NCI-H526 treated with DMSO at 0.1 percent for 48 hours (cell line): ENCODE measurements at places on chromosomes 13 and 19.
A peak's percentile ranks its signal among the peaks of the same experiment; 100 is the strongest.

GRCh38 chr13:41751734-41752445, 209.0 kb downstream of the VWA8 start:
- no peak for DNase-seq

DNA sequence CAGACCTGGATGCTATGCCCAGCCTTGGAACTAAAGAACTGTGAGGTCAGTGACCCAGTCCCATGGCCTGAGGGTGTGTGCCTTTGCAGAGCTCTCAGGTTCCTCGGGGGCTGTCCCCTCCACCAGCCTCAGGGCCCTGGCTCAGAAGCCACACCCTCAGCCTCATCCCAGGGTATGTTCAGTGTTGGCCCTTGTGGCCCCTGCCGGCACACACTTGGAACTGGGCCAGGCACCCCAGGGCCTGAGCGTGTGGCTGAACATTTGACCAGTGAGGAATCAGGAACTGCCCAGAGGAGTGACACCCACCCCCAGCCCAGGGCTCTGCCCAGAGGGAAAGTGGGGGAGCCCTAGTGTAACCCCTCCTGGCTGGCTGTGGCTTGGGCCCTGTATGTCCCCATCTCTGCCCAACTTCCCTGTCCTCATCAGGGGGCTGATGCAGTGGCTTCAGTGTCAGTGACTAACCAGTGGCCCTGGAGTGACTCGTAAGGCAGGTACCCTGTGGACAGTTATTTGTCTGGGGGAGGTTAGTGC, 10.0 kb downstream of the NKPD1 start:
- no peak for DNase-seq

DNA sequence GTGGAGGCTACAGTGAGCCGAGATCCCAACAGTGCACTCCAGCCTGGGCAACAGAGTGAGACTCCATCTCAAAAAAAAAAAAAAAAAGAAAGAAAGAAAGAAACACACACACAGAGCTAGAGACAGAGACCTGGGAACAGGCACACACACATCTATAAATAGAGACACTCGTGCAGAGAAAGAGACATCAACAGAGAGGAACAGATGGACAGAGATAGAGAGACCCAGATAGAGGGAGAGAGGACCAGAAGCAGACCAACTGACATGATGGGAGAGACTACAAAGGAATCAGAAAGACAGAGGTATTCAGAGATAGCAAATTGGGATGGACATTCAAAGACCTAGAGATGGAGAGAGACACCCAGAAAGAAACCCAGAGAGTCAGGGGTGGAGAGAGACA, 2.1 kb upstream of the CA11 start:
- DNase-seq: no peak

GRCh38 chr19:54218259-54218658, 4.5 kb downstream of the LILRB3 start:
- DNase-seq: no peak

DNA sequence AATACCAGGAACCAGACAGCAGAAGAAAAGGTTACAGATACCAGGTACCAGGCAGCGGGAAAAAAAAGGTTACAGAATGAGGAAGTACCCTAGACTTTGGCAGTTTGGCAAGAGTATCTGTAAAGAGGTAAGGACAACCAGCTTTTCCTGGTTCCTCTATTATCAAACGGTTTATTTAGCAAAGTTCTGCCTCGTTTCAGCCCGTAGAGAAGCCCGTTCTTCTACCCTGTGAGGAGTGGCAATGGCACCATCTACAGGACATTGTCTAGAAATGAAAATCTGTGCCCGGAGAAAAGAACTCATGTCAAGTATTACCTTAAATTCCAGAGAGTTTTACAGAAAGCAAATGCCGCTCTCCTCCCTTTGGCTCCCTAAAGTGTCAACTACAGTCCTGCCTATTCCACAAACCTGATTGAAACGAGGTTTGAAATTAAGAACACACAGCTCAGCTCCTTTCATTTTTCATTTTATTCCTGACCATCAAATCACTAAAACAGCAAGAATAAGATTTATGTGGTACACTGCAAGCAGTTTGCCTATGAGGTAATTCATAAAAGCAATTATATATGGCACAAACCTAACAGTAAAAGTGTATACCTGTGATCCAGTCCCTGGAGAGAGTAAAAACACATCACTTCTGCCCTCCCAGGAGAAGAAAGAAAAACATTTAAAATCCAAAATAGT, 226.3 kb downstream of the SLC7A1 start:
- DNase-seq: peak; percentile 35

DNA sequence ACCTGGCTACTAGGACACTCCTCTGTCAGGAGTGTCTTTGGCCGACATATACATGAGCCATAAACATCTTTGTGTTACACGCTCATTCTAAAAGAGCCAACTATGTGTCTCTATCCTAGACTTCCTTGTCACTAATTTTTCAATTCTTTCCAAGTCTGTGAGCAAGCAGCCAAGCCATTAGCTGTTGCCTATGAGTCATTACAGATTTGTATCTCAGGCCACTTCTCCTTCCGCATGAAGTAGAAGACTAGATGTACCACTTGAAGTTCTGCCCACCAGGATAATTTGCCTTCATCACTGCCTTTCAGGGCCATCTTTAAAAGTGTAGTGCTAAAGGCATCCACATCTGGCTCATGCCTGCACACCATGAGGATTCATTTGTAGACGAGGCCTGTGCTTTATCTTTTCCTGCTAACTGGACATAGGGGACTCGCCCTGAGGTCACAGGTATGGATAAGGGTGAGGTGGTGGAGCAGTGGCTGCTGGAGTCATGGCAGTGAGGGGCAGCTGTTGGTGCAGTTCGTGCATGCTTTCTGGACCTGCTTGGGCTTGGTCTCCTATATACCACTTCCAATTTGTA, 126.1 kb upstream of the KL start:
- DNase-seq: no peak

DNA sequence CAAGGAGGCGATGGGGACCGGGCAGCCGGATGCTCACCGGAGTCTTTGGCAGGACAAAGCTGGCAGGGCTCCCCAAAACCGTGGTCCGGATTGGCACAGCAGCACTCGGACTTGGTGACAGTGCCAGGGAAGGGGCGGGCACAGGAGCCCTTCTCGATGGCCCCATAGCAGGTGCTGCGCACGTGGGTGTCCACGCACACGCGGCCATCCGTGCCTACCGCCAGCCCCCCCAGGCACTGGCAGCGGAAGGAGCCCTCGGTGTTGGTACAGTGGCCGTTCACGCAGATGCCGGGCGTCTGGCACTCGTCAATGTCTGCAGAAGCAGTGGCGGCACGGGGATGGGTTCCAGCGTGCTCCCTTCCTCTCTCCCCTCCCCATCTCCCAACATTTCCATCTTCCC, 17.9 kb downstream of the FBN3 start:
- DNase-seq: no peak

DNA sequence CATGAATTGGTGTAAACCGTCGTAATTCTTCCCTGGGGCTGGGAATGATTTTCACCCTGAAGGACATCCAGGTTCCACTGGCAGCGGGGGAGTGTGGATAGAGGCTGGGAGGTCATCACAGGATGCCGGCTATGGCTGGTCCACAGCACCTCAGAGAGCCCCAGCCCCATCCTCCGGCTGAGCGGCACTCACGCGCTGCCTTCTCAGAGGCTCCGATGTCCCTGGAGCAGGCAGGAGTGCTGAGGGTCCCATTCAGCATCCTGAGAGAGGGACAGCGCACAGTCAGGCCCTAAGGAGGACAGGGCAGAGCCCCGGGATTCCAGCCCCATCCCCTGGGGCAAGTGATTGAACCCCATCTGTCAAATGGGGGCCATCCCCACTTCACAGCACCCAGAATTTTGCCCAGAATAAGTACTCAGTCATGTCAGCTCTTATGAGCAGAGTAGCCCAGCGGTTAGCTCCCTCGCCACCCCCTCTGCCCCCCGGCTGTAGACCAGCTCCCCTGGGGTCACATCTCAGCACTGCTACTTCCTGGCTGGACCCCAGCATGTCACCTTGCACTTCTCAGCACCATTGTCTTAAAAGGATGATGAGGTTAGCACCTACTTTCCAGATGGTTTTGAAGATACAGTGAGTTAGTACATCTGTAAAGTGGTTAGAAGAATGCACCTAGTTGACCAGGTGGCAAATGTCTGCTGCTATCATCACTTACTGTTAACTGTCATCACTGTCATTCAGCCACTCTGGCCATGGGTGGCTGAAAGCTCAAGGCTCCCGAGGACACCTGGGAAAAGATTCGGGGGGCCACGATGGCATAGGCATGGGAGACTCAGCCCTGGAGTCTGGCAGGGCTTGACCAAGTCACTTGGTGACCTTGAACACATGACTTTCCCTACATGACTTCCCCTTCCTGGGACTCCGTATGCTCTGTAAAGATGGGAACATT, 11.9 kb downstream of the GRAMD1A start:
- no peak for DNase-seq

DNA sequence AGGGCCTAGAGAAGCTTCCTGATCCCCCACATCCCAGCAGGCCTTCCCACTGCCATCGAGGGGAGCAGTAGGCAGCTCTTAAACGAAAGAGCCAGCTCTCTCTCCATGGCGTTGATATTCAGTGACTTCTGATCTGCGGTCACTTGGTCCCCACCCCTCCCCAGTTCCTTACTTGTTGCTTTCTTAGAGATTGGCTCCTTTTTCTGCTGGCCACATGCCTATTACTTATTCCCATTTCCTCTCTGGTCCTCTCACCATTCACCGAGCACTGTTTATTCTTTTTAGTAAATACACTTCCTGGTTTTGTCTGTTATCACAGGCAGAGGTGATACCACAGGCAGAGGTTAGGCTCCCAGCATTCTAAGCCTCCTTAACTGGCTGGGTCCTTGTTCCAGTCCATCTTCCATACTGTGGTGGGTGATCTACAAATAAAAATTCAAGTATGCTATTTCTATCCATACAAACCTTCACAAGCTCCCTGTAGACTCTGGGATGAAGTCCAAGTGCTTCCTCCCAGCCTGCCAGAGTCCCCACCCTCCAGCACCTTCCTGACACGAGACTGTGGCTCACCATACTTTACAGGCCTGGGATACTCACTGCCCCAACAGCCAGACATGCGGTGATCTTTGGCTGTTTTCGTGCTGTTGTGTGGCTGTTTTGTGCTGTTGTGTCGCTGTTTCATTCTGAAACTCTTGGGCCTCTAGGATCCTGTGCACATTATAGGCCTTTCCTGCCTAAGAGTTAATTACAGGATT, 315.9 kb downstream of the ATP8A2 start:
- DNase-seq: no peak

DNA sequence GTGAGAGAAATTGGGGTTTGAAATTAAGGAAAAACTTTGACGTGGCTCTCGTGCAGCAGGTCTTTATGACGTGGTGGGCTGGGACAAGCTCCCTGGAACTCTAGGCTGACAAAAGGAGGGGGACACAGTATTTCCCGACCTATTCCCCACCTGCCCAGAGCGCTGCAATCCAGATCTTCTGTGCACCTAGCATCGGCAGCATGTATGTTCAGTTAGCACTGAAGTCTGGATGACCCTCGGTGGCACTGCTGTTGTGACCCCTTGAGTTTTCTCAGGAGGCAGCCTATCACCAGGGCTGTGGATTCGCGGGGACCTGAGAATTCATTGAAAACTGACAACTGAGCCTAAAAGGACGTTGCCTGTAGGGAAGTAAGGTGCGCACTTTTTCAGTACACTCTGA, 9.1 kb upstream of the ZNF536 start:
- DNase-seq: no peak

DNA sequence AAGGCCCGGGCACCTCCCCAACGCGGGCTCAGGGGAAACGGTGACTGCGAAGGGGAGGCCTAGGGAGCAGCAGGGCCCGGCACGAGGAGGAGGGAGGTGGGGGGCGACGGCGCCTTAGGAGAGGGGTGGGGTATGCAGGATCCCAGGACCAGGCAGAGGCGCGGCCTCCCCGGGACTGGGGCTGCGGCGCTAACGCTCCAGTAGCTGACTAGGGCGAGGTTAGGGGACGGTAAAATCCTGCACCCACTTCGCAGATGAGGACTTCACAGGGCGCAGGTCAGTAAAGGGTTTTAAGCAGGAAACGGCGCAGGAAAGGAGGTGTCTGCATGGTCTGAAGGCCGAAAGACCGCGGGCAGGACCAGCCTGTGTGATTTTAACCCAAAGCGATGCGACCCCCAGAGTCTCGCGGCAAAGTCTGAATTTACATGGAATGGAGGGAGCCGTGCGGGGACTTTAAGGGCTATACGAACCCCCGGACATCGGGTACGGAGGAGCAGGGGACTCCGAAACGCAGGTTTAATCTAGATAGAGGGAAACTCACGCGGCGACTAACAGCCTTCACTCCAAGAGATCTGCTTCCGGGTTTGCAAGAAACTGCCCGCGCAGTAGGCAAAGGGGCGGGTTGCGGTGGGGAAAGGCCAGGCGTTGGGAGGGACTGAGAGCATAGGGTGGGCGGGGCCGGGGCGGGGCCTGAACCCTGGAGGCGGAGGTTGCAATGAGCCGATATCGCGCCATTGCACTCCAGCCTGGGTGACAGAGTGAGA, at the start of gene ZNF665:
TSS of gene ZNF665 (minus strand) at position 588 of the 764 bp plus-strand sequence. CDS start 10,460 bp downstream, outside the sequence.
- DNase-seq: peak; percentile 10

GRCh38 chr13:31380715-31381114, 180.9 kb downstream of the B3GLCT start:
- DNase-seq: no peak

DNA sequence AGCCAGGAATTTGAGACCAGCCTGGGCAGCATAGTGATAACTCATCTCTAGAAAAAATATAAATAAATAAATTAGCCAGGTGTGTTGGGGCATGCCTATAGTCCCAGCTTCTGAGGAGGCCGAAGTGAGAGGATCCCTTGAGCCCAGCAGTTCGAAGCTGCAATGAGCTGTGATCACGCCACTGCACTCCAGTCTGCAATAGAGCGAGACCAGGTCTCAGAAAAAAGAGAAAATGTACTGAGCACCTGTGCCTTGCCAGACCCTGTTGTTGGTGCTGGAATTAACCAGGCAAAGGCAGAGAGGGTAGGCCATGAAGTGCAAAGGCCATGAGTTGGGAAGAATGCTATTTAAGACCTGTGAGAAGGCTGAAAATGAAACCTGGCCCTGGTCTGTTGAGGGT, 2.7 kb downstream of the CYTH2 start:
- no peak for DNase-seq

GRCh38 chr19:51158474-51159129, 16.5 kb downstream of the SIGLEC7 start:
- DNase-seq: peak; percentile 18

- DNase-seq: no peak
Observed at GRCh38 chr13:21436582-21436981, 22.5 kb downstream of the ZDHHC20 start.

- DNase-seq: no peak
Observed at GRCh38 chr19:48506138-48506733, 5.4 kb downstream of the LMTK3 start.

- no peak for DNase-seq
Observed at GRCh38 chr13:29227576-29227975, 367.9 kb downstream of the SLC7A1 start.

DNA sequence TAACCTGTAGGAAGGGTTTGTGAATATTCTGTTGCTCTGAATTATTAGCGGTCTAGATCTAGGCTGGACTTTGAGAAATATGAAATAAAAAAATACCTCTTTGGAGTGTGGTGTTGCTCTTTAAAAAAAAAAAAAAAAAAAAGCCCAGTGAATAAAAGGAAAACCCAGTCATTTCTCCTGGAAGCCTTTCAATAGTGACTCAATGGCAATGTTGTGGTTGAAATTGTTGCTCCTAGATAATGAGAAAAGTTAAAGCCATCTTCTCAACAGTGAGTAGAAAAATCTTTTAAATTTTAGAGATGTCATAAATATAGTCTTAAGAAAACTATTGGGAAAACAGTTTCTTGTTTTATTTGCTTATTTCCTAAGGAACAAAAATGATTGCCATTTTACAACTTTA, 135.3 kb downstream of the RFC3 start:
- no peak for DNase-seq
